ENCODE measurements at places on chromosomes 16 and 17.

DNA sequence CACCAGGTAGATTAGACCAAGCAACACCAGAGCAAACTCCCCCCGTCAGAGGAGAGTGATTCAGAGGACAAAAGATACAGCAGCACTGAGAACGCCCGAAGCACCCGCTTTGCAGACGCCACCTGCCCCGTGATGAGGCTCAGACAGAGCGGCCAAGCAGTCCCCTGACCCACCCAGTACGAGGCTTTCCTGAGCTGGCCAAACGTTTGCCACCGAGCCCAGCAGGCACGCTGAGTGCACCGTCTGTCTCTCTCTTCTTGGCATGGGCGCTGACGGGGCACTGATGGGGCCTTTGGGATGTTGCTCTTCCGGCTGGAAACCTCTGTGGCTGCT is 19.4 kb upstream of the WDR45B start:
- DNase-seq = no peak

DNA sequence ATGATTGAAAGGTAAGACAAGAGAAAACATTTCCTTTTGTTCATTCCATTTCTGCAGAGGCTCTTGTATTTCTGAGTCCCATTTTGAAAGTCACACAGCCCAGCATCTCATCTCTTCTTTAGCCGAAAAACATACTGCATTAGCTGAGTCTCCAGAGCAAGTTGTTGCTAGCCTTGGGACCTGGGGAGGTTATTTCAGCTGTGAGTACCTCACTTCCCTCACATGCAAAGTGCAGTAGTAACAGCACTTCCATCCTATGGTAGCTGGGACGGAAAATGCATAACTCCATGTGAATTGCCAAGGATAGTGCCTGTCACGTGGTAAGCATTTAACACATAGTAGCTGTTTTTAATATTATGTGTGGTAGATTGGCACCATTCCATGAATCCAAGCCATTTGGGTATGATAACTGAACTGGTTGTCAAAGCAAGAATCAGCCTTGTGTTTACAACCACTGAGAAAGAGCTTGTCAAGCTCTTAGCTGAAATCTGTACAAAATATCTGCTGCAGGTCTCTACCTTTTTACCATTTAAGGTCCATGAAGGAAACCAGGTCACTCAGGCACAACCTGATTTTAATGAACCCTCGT is 345.7 kb downstream of the CDH13 start:
- no peak for DNase-seq

DNA sequence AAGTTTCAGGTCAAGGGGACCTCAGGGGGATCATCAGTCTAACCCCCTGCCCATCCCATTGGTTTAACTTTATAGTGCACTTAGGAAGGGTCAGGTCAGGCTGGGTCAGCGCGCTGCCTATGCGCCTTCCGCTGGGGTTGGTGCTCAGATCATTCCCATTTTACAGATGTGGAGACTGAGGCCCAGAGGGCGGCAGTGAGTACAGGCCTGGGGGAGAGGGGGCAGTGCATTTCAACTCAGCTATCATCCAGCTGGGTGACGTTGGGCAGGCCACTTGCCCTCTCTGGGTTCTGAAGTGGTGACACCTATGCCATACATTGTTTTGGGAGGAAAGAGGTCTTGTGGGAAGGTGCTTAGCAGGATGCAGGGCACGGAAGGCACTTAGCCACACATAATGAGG is 127.8 kb upstream of the CDC42EP4 start:
- DNase-seq = no peak

- no peak for DNase-seq
Observed at GRCh38 chr17:36069136-36069535, 5.1 kb downstream of the CCL18 start.

DNA sequence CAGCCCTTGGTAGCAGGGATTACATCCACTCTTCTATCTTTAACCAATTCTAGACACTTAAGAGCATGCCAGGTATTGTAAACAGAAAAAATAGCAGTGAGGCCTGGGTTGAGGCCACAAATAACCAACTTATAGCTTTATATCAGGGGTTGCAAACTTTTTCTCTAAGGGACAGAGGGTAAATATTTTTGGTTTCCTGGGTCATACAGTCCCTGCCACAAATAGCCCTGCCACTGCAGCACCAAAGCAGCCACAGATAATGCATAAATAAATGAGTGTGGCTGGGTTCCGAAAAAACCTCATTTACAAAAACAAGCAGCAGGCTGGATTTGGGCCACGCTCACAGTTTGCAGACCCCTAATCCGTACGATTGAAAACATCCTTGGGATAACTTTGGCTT is 46.7 kb downstream of the STAT3 start:
- no peak for DNase-seq

Data from NCI-H1092 (cell line).